Left renal pelvis (tissue), 4 donors: ENCODE measurements at places on chromosomes 1 and 21.

DNA sequence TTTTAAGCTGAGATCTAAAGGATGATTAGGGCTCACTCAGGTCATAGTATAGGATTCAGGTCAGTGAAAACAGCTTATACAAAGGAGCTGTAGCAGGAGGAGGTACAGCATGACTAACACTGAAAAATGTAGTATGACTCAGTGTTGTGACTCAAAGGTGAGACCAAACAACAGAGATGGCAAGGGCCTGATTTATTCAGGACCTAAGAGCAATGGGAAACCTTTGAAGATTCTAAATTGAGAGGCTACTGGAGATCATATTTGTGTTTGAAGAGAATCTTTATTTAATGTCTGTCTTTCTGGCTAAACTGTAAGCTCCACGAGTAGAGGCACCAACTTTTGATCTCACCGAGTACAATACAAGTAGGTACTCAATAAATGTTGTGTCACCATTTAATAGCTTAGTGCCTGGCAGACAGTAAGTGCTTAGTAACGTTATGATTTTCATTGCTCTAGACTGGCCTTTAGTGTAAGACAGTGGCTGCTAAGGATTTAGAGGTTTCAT is 43.5 kb downstream of the PRKAA2 start:
- DNase-seq = no peak

DNA sequence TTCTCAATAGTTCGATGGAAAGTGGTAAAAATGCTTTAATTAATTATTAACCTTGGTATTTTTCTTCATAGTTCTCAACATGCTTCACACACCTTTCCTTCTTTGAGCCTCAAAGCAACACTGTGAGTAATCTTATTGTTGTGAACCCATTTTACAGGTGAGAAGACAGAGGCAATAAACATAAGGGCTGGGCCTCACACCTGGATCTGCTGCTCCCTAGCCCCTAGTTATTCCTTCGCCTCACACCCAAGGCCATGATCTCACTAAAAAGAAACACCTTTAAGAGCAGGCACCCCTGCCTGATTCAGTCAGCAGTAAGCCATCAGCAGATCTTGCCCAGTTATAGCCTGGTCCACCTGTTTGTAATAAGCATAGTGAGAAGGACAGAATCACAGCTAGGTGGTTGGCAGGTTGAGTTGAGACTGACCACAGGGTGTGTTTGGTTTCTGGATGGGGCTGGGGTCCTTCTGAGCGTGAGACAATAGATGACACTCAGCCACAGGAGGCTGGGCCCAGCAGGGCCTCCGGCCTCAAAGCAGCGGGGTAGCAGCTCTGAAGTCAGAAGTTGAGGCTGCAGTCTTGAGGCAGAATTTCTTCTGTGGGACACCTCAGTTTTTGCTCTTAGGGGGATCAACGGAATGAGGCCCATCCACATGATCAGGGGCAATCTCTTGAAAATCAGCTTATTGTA is 203.9 kb downstream of the RHOU start:
- no peak for DNase-seq

DNA sequence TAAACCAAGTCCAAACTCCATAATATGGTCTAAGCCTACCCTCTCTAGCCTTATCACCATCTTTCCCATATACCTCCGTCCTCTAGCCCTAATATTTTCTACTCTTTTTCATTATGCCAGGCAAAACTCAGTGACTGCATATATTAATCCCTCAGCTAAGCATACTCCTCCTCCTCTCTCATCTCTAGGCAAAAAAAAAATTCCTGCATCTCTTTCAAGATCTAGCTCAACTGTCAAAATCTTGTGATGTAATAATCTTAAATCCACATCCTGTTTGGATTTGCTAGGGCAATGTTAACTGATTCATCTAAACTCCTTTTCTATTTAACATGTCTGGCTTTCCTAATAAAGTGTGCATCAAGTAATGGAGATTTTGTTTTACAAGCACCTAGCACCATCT is 20.4 kb downstream of the PRPF38A start:
- no peak for DNase-seq

- DNase-seq = no peak
Measured at GRCh38 chr1:217493290-217493689, 137.6 kb downstream of the GPATCH2 start.

GRCh38 chr1:91876040-91876470 is 9.9 kb downstream of the TGFBR3 start:
- DNase-seq = no peak
